Thyroid gland (tissue), 4 donors: ENCODE measurements at places on chromosomes 1 and 21.

GRCh38 chr1:37473431-37474045 lies 842 bp upstream of the ZC3H12A start:
- no peak for DNase-seq

GRCh38 chr1:241934201-241934848 lies 23.2 kb upstream of the BECN2 start:
- peak; percentile 25 for DNase-seq

DNA sequence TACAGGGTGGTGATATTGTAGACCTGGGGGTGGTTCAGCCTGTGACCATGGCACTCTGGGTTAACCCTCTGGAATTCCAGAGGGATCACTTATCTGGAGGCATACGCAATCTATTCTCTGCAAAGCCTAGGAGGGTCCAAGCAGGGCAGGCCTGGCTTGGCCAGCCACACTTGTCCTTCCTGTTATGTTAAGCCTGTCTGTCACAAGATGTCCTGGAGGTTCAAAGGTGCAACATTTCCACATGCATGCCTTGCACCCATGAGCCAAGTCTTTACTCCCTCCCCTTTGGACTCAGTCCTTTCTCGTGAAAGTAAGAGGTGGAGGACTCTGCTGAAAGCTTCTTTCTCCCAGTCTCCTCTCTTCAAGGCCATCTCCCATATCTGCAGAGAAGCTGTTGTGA lies 345.1 kb downstream of the HHIPL2 start:
- DNase-seq = no peak

DNA sequence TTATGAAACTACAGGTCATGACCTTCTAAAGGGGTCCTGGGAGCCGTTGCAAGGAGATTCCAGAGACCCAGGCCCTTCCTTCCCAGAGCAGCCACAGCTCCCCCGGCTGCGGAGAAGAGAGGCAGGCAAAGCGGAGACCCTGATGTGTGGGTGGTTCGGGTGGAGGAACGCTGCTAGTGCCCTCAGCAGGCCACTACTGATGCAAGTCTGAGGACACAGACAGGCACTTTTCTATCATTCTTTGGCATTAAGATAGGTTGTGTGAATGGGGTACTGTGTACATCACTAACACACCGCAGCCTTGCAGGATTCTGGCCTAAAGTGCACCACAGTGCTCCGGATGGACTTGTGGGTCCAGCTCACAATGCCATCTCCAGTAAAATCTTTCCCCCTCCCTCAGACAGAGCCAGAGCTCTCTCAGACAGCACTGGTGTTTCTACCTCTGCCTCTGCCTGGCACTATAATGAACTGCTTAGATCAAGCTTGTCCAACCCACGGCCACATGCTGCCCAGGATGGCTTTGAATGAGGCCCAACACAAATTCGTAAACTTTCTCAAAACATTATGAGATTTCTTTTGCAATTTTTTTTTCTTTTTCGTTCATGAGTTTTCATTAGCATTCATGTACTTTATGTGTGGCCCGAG lies 121.4 kb downstream of the TGFBR3 start:
- no peak for DNase-seq

DNA sequence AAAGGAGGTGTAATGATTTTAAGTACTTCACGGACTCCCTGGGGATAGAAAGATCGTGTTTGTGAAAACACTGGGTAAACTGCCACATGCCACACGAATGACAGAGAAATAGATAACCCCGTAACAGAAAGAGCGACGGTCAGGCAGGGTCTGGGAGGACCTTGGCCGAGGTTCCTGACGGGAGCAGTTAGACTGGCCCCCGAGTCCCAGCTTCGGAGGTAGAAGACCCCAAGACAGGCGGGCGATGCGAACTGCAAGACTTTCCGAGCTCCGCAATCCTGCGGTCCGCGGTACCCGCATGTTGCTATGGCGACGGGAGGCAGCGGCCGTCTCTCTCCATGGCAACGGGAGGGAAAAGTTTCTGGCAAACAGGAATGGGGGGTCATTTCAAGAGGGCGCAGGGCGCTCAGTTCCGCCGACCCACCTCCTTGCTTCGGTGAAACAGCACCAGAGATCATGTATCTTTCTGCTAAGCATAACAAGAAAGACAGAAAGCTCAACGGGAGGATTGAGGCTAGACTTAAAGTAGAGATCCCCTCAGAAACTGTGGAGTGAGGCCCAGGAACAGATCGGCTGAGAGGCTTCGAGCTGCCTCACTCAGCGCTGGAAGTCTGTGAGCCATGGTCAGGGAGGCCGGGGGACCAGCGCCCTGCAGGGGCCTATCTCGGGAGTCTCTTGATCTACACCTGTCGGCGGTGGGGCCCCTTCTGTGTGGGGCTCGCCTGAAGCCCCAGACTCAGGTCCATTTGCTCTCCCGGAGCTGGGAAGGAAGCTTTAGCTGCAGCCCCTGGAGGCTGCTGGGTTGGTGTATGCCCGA lies 685 bp upstream of the SYT6 start:
- no peak for DNase-seq

DNA sequence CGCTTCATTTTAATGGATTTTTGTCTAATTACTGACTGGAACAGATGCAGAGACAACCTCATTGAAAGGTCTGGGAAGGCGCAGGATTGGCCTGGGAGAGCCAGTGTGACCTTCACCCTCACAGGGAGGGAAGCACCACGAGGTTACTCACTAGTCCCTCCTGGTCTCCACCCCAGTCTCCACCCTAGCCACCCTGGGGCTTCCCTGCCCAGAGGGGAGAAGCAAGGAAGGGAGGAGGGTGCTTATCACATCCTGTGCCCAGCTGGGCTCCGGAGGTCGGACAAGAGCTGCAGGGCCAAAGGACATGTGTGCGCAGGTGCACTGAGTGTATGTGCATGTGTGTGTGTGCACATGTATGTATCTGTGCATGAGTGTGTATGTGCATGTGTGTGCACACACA lies 220.1 kb upstream of the VAMP3 start:
- no peak for DNase-seq

- no peak for DNase-seq
These were observed 109.7 kb upstream of the HP1BP3 start for GRCh38 chr1:20896826-20897225.

GRCh38 chr21:44914176-44914874 lies 6.4 kb downstream of the ITGB2 start:
- no peak for DNase-seq

GRCh38 chr1:15411593-15412137 lies 2.0 kb downstream of the EFHD2 start:
- peak; percentile 65 for DNase-seq

DNA sequence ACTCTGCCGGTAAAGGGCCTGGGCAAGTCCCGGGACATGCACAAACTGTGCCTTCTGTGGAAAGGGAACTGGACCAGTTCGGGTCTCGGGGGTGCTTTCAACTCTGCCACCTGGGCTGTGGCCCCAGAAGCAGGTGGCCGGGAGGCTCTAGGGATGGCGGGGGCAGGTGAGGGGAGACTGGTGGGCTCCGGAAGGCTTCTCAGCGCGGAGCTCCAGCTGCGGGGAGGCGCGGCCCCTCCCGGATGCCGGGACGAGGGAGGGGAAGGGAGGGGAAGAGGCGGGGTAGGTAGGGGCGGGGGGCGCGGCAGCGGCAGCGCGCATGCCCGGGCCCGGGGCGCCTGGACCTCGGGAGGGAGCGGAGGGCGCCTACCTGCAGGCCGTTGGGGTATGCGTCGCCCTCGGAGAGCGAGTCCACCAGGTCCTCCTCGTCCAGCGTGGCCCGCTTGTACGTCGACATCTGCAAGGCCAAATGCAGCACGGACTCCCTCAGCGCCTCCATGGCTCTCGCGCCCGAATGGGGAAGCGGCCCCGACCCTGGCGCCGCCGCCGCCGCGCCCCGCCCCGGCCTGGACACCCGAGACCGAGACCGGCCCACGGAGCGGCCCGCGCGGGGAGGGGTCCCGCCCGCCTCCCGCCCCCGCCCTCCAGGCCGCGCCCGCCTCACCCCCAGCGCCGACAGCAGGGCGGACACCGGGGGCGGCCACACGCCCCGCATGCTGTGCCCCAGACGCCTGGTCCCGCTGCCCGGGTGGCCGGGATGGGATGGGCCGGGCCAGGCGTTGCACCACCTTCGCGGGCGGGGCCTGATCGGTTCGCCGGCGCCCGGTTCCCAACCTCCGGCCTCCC lies at the start of gene ECE1:
Gene ECE1, minus strand, starts transcription at position 764 of the 846 bp plus-strand sequence. Its CDS starts 49 bp downstream, at position 715.
- peak; percentile 54 for DNase-seq

GRCh38 chr1:65691972-65692371 lies 100.7 kb upstream of the PDE4B start:
- no peak for DNase-seq

- DNase-seq = no peak
These were observed 31.9 kb downstream of the MTARC1 start for GRCh38 chr1:220818421-220819173.

GRCh38 chr1:54396261-54396933 lies 9.8 kb downstream of the SSBP3 start:
- DNase-seq = peak; percentile 21

DNA sequence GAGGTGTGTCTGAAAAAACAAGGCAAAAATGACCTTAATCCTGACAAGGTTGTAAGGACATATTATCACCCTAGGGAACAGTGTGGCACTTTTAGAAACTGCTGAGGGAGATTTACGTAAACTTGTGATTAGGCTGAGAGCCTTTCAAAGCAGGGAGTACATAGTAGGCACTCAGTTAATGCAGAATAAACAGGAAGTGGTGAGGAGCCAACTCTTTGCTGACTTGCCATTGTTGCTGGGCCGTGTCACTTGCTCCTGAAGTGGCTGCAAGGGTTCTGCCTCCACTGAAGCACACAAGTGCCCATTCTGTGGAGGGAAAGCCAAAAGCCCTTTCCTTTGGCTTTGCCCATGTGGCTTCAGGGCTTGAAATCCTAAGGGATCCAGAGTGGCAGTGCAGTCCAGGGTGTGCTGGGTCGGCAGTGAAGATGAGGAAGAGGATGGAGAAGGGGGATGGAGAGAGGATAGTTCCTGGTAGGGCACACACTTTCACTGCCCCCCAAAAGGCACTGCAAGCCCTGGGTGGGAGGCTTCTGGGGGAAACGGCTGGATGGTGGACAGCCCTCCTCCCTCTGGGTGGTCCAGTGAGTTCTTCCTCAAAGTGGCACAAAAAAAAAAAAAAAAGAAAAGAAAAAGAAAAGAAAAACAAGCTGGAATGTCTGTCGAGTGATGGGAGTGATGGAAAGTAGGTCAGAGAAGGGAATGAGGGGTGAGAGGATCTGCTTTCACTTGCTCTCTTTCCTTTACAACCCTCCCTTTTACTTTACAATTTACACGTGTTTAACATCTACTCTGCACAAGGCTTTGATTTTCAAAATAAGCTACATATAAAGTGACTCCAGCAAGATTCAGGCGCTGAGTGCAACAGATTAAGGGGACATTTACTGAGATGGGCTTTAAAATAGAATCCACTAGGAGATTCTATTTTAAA lies 13.7 kb upstream of the RHEX start:
- DNase-seq = peak; percentile 56

DNA sequence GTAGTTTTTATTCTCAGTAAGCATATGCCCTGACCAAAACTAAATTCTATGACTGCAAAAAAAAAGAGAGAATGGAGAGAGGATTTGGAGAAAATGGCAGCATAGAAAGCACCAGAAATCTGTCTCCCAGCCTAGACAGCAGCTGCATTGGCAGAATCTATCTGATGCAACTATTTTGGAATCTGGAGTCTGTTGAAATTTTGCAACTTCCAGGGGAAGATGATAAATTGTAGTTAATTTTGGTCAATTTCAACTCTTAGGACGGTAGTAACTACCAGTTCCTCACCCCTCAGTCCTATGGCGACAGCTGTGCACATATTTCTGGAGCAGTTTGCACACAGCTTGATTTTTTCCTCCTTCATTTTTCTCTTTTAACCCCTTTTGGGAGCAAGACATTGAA lies 10.9 kb downstream of the EXO5 start:
- DNase-seq = no peak

DNA sequence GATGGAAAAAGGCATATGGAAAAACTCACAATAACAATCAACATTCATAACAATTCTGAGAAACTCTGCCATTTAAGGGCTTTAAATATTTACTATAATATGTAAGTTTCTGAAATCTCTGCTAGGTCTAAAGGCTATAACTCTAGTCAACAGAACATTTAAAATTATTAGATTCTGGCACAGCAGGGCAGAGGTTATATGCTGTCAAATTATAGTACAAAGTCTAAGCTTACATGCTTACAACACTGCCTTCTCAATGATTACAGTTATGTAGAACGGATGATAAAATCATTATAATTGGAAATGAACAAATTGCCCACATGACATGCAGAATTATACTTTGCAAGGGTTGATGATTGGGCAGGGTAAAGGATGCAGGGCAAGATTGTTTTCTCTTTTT lies 97.7 kb downstream of the PIGK start:
- no peak for DNase-seq

DNA sequence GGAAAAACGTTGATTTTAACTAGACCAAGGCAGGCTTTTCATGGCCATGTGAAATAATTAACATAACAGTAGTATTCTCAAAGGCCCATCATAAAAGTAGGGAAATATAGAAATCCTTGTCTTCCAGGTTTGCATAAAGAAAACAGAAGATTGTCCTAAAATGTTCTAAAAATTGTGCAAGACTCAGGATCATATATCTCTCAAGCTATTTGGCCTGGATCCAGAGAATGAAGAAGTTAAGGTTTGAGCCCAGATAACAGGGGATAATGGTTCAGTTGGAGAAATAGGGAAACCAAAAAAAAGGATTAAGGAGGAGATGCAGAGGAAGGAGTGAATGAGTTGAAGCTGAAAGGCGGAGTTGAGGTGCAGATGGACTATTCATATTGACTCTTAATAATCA lies 555.5 kb upstream of the NR5A2 start:
- no peak for DNase-seq

DNA sequence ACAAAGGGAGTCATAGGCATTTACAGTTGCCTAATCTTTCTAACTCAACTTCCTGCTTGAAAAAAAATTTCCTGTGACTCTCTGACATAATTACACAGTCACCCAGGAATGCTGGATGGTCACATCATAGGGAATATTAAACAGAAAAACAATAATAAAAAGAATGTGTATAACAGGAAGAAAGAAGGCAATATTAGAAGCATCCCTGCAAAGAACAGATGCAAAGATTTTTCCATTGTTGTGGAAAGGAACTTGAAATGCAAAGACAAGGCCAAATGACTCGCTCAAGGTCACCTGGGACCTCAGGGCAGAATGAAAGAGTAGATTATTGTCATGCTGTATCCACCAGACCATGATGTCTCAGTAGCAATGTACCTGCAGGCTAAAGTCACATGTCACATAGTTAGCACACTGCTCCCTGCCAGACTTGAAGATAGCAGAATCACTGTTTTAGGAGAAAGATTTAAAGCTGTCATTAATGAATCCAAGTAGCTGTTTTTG lies 184.3 kb downstream of the CYYR1 start:
- no peak for DNase-seq
